ENCODE measurements at places on chromosomes 2 and 18. TPM values are rescaled to one million over a fixed set of nuclear protein-coding genes. Genes with fewer than 3 reads are reported as not detected.

GRCh38 chr18:49228187-49228586 lies 232.3 kb downstream of the DYM start:
- no peak for DNase-seq

DNA sequence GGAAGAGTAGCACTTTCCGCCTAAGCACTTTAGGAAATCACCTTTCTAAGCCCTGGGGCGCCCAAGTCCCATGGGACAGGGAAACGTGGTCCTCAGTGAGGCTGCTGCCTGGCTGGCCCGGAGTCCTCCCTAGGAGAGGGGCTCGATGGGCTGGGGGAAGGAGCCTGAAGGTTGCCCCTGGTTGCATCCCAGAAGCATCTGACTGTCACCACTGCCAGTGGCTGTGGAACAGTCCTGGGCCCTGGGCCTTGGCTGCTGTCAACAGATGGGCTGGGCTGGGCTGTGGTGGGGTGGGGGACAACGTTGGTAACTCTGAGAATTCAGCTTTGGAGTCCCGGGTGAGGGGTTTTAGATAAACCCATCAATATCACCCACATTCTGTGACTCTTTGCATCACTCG lies 22.5 kb downstream of the ASB1 start:
- DNase-seq: no peak

GRCh38 chr2:46332686-46333281 lies 35.6 kb downstream of the EPAS1 start:
- no peak for DNase-seq

GRCh38 chr2:223044916-223045700 lies 6.9 kb upstream of the KCNE4 start:
- DNase-seq: no peak

GRCh38 chr2:102296449-102296848 lies 14.9 kb upstream of the IL1RL1 start:
- DNase-seq: no peak

GRCh38 chr2:52391621-52392020 lies 1359.7 kb upstream of the NRXN1 start:
- no peak for DNase-seq

GRCh38 chr2:219844401-219845091 lies 217.1 kb downstream of the SLC4A3 start:
- DNase-seq: no peak

DNA sequence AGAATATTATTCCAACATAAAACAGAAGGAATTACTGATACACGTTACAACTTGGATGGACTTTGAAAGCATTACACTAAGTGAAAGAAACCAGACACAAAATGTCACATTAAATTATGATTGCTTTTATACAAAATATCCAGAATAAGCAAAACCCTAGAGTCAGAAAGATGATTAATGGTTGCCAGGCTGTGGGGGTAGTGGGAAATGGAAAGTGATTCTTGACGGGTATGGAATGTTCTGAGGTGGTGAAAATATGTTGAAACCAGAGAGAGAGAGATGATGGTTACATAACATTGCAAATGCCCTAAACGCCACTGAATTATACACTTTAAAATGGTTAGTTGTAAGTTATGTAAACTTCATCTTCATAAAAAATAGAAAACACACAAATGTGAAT lies 1057.2 kb upstream of the TMEFF2 start:
- DNase-seq: no peak

- DNase-seq: no peak
Observed at GRCh38 chr2:33291278-33292013, 185.0 kb upstream of the RASGRP3 start.

GRCh38 chr2:9778471-9779316 lies 64.6 kb upstream of the TAF1B start:
- DNase-seq: peak; percentile 65

DNA sequence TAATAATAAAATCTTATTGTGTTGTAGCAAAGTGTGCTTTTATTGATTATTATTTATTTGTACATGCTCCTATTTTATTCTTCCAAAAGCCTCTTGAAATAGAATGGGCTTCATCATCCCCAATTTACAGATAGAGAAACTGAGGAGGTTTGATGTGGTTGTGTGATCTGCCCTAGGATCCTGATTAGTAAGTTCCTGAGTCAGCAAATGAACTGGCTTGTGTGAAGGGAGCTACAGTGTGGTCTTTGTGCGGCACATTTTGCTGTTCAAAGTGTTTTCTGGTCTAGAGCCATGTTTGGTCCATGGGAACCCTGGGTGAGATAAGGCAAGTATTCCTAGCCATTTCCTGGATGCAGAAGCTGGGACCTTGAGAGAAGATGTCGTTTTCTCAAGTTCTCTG lies 326.9 kb downstream of the MEIS1 start:
- DNase-seq: no peak

- DNase-seq: no peak
Observed at GRCh38 chr2:17482651-17483050, 35.6 kb downstream of the RAD51AP2 start.

DNA sequence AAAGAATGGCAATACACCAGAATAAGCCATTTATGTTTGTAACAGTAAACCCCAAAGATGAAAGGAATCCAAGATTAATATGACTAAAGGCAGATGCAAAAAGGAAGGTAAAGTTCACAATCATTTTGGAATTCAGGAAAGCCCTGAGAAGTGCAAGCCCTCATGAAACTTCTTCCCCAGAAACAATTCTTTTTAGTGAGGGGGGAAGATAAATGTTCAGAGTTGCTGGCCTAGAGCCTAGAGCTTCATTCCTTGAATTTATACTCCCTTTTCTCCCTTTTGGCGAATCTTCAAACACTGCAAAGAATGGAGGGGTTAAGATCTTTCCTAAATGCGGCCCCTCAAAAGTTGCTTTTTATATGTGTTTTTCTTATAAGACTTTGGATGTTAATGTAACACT lies 368.8 kb downstream of the MEIS1 start:
- no peak for DNase-seq

GRCh38 chr2:232993231-232993821 lies 19.7 kb downstream of the NGEF start:
- DNase-seq: no peak

- no peak for DNase-seq
Observed at GRCh38 chr18:13290856-13291271, 72.3 kb downstream of the LDLRAD4 start.

DNA sequence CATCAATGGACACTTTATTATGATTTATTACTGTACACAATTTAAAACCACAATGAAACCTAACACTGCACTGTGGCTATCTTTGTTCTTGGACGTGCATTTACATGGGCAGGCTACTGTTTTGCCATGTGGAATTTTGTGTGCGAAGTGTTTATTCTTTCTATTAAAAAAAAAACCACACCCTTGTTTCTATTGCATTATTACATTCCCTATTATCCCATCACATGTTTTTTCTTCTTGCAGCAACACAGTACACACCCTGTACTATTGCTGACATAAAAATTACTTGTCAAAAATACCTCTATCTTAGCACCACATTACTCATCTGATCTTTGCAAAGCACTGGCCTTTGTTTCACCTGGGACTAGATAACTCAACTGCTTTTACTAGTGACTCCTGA lies 1.5 kb downstream of the RNF152 start:
- no peak for DNase-seq

The SCYGR4 gene
- 1.5 TPM for total RNA-seq

The TPGS2 gene
- total RNA-seq: 83.4 TPM

The GKN2 gene
- total RNA-seq: not detected

The UGT1A1 gene
- total RNA-seq: 0.72 TPM

The CIB4 gene
- not detected for total RNA-seq

The PLB1 gene
- 3.9 TPM for total RNA-seq

The SKOR2 gene
- total RNA-seq: not detected

All from suprapubic skin (tissue), 4 donors.